ENCODE measurements at places on chromosomes 11 and 22.
A peak's percentile ranks its signal among the peaks of the same experiment; 100 is the strongest.

DNA sequence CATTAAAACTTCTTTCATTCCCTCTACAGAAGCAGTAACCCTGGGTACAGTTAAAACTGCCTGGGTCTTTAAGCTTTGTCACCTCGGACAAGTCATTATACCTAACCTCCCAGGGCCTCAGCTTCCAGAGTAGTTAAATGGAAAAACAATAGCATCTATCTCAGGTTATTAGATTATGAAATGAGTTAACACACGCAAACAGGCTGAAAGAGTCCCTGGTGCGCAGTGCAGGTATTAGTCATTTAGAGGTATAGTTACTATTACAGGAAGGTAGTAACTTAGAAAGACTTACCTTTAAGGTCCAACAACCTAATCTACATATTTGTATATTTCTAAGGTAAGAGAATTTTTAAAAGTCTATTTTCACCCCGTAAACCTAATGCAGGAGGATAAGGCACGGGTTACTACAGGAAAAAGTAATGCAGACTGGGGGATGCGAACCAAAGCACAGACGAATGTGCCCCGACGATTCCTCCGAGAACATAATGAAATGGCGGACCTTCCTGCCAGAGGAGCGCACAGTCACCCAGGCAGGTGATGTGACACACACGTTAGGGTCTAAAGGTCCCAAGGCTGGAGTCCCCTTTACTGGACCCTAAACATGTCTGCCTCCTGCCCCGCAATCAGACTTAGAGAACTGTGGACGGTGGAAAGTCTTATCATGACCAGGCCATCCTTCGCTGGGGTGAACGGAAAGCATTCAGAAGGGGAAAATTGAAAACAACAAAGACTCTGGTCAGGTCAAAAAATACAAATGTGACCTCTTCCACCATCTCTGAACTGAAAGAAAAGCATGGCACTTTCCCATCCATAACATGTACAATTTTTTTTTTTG, 1.3 kb downstream of the NAP1L4 start:
- no peak for DNase-seq

GRCh38 chr11:6468712-6469495, 4.8 kb downstream of the TRIM3 start:
- DNase-seq, result peak; percentile 80

- no peak for DNase-seq
These were observed 952 bp upstream of the CATSPERZ start for GRCh38 chr11:64298966-64299846.

DNA sequence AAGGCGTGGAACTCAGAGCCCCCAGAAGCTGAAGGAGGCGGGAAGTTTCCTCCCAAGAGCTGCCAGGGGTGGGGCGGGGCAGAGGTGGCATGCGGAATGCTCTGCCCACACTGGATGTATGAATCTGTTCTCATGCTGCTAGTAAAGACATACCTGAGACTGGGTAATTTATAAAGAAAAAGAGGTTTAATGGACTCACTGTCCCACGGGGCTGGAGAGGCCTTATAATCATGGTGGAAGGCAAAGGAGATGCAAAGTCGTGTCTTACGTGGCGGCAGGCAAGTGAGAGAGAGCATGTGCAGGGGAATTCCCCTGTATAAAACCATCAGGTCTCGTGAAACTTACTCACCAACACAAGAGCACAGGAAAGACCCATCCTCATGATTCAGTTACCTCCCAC, 57.6 kb downstream of the SMIM38 start:
- no peak for DNase-seq

DNA sequence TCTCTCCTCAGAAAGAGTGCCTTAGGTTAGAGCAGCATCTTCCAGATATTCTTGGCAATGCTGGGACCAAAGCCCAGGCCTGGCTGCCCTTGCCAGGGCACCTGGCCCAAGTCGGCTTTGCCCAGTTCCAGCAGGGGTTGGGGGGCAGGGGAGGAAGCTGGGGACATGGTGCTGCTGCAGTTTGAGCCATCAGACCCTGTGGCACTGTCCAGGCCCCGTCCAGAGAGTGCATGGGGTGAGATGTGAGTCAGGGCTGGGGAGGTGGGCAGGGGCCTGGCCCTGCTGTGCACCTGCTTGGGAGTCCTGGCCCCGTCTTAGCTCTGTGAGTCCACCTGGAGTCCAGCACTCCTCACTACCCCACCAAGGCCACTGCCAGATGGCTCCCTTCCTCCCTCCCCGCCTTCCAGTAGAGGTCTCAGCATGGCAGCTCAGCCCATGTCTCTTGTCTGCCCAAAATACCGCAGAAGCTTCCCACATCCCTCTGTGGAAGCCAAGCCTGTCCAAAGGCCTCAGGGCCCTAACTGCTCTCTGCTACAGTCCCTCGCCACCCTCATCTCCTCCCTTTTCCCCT, 16.6 kb downstream of the DERL3 start:
- no peak for DNase-seq

DNA sequence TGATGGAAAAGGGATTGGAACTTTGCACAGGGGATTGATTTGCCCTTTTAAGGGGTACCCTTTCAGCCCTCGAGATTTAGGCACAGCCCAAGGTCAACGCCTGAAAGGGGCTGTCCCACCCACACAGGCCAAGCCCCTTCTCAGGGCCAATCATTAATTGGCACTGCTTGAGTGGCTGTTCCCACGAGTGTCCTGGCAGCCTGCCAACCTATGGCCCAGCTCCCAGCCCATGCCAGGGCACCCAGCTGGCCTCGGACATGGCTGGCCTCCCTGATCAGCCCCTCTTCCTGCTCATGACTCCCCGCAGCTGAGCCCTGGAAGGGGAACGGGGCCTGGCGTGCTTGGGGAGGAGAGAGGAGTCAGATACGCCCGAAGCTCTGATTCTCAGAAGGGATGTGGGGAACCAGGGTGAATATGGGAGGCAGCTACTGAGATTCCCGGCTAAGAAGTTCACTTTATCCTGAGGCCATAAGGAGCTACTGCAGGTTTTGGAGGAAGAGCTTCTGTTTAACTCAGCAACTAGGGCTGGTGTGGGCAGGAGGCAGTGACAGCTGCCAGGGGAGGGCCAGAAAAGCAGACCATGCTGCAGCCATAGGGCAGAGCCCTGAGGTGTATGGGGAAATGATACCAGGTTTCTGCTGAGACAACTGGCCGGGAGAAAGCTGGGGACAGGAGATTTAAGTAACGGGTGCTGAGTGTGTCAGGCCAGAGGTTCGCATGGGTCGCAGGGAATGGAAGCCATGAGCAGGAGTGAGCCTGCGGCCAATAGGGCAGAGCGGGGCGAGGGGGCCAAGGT, 30.0 kb downstream of the WNT7B start:
- DNase-seq, result no peak

- DNase-seq, result no peak
These were observed 25.6 kb downstream of the MN1 start for GRCh38 chr22:27775758-27776649.

DNA sequence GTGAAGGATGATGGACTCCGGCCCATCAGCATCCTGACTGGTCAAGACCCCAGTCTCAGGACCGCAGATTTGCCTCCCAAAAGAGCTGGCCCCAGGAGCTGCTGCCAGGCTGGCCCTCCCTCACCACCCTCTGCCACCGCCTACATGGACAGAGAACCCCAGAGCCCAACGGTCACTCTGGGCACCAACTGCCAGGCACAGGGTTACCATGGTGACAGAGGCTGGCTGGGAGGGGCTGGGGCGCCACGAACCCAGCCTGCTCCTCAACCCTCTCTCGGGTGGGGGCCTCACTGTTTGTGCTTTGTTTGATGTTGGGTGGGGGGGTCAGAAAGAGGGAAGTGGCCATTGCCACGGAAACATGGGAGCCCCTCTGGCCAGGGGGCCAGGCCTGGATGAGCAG, 55.8 kb downstream of the ELFN2 start:
- DNase-seq, result no peak

DNA sequence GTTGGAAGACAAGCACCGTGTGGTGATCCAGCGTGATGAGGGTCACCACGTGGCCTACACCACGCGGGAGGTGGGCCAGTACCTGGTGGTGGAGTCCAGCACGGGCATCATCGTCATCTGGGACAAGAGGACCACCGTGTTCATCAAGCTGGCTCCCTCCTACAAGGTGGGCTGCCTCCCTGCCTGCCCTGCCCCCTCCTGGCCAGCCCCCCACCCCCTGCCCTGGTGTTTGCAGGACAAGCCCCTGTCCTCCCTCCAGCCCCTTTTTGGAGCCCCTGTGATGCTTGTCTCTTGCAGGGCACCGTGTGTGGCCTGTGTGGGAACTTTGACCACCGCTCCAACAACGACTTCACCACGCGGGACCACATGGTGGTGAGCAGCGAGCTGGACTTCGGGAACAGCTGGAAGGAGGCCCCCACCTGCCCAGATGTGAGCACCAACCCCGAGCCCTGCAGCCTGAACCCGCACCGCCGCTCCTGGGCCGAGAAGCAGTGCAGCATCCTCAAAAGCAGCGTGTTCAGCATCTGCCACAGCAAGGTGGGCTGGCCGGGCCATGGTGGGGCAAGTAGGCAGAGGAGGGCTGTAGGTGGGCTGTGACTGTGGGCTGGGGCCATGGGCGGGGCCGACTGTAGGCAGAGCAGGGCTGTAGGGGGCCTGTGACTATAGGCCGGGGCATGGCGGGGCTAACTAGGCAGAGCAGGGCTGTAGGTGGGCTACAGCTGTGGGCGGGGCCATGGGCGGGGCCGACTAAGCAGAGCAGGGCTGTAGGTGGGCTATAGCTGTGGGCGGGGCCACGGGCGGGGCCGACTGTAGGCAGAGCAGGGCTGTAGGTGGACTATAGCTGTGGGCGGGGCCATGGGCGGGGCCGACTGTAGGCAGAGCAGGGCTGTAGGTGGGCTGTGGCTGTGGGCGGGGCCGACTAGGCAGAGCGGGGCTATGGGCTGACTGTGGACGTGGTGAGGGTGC, 13.6 kb downstream of the MUC2 start:
- no peak for DNase-seq

DNA sequence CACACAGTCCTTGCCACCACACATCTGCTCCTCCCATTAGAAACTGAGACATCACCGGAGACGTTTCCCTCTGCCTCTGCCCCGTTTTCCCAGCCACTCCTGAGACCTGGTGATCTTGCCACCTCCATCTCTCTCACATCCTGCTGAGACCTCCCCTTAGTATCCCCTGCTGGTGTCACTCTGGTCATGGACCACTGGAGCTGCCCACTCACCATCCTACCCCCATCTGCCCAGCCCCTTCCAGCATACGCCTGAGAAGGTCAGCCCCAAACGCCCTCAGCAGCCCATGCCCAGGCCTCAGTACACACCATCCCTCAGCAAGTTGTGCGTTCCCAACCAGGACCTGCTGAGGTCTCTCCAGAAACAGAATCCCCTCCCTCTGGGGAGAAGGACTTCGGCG, 64.3 kb downstream of the SHANK2 start:
- no peak for DNase-seq

DNA sequence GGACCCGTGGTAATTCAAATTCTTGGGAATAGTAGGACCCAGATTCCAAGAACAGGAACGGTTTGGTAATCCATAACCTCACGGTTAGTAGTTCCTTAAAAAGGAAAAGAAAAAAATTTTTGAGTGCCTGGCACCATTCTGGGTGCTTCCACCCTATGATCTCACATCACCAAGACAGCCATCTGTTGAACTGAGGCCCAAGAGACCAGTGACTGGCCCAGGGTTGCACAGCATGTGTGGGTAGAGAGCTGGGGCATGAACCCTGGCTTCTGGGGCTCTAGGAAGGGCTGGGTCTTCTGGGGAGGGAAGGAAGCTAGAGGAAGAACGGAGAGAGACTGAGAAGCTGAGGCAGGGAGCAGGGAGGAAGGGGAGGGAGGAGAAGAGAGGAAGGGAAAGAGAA, 4.7 kb upstream of the SPI1 start:
- no peak for DNase-seq

DNA sequence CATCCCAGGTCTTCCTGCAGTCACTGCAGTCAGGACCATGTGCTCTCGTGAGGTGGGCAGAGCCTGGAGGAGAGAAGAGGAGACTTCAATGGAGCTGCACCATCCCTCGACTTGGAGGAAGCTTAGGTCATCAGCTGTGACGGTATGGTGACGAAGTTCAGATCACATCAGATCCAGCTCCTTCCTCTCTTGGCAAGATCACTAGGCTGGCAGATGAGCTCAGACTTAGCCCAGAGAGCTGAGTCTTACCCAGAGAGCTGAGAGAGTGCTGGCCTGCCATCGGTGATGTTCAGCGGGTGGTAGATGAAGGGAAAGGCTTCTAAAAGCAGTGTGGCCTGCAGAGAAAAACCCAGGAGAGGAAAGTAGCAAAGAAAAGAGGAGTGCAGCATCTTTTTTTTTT, 1.8 kb upstream of the SLC15A3 start:
- DNase-seq, result no peak

DNA sequence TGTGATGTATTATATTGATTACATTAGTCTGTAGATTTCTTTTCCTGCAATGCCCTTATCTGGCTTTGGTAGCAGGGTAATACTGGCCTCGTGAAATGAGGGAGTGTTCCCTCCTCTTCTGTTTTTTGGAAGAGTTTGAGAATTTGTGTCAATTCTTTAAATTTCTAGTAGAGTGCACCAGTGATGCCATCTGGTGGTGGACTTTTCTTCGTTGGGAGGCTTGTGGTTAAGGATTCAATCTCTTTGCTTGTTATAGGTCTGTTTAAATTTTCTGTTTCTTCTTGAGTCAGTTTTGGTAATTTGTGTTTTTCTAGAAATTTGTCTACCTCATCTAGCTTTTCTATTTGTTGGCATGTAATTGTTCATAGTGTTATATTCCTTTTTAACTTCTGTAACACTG, 18.9 kb downstream of the SHANK3 start:
- peak; percentile 42 for DNase-seq

DNA sequence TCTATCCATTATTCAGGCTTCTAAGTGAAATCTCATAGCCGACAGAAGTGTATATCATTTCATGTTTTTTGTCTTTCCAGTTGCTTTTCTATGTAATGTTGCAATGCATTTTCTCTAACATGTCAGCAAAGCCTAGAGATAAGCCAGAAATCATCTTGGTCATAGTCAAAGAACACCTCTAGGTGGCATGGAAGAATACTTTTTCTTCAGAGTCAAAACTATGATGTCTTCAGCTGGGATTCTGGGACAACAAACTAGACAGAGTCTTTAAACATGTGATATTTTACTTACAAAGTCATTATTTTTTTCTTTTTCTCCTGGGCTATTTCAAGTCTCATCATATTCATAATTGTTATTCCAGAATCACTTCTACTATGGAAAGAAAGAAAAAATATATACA, 4.4 kb downstream of the GAS2 start:
- peak; percentile 42 for DNase-seq

- no peak for DNase-seq
These were observed 50.2 kb upstream of the BID start for GRCh38 chr22:17824457-17824856.

DNA sequence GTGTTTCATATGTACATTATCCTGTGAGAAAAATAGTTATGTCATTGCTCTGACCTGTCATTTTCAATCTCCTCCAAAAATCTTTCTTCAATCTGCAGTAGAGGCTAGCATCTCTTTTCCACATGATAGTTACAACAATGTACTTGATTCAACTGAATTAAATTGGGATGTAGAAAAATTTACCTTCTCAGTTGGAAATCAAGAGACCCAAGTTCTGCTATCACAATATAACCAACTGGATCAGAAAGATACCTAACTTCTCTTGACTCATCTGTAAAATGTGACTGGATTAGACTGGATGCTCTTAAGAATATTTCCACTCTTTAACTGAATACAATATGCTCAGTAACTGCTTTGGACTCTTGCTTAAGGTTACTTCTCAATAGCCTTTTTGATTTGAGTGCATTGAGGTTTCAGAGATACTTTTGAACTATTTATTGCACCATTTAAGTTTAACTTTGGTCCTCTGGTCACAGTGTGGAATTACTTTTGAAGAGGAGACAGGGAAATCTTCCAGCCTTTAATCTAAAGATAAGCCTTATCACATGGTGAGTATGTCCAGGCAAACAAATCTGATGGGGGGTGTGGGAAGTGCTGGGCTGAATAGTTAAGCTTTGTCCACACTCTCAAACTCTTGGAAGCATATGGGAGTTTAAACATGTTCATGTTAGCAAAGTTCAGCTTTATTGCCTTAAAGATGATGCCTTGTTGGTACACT, 82.3 kb downstream of the YAP1 start:
- DNase-seq, result peak; percentile 40

Data from COLO829 (cell line).